NCI-H1092 (cell line): ENCODE measurements at places on chromosomes 16 and 17.

GRCh38 chr17:74819801-74820436 lies 39.8 kb downstream of the GRIN2C start:
- DNase-seq, result no peak

GRCh38 chr17:56762988-56763387 lies 70.7 kb downstream of the C17orf67 start:
- DNase-seq, result no peak

DNA sequence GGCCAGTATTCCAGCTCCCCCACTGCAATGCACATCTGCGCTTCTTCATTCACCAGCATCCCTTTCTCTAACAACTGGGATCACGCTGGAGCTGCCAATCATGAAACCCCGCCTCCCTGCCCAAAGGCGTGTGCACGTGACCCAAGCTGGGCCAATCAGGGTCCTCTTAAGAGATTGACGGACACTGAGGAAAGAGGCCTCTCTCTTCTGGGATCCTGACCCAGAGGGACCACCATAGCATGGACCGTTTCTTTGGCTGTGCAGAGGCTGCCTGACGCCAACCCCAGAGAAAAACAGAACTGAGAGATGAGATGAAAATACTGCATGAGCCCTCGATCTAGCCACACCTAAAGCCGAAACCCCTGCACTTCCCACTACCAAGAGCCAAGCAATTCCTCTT lies 32.0 kb downstream of the COTL1 start:
- DNase-seq, result no peak

- no peak for DNase-seq
These were observed 9.1 kb upstream of the PECAM1 start for GRCh38 chr17:64399767-64400156.

GRCh38 chr17:34182036-34182803 lies 72.9 kb upstream of the CCL2 start:
- DNase-seq, result no peak

DNA sequence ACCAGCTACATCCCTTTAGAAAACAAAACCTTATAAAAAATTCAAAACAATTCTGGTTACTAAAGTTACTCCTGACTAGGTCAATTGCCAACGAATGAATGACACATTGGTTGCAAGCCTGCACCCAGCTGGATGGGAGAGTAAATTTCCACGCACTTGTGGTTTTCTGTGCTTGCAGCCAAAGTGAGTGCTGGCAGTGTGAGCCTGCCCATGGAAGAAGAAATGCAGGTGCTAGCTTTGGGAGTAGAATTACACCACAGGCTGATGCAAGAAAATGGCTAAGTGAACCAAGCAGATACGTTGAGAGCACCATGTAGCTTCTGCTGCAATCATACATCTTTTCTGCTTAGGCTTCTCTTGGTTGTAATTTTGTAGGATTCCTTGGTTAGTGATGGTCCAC lies 74.6 kb downstream of the SYCE1L start:
- DNase-seq, result no peak

GRCh38 chr17:42640121-42640520 lies 19.0 kb upstream of the TUBG2 start:
- DNase-seq, result no peak

- no peak for DNase-seq
These were observed 52.8 kb upstream of the C17orf78 start for GRCh38 chr17:37322826-37323561.

DNA sequence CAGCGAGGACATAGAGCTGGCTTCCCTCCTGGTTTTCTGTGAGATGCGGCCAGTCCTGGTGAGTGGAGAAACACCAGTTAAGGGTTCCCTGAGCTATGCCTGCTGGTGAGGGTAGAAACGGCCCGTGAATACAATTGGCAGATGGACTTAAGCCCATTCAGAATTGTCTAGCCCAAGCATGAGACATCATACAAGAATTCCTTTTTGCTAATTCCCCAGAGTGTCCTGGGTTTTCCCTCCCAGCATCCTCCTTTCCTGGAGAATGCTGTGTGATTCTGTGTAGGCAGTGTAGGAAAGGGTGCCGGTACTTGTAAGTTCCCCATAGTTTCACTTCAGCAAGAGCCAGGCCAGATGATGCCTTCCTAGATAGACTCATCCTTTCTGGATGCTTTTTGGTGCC lies 65.1 kb downstream of the SDR42E1 start:
- no peak for DNase-seq

DNA sequence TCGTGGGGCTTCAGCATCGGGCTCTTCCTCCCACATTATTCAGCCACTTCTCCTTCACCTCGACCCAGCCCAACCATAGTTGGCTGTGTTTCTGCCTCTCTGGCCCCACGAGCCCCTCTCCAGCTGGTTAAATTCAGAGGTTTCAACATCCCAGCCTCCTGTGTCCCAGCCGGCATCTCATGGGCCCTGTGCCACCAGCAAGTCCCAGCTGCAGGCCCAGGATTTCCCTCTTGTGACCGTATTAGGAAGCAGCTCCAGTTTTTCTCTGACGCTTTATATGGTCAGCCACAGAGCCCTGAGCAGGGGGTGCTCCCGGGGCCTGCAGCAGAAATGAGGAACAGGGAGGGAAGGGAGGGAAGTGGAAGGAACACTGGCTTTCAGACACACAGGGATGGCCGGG lies 27.4 kb downstream of the MYH11 start:
- no peak for DNase-seq

- DNase-seq, result no peak
These were observed 37.2 kb upstream of the CCNF start for GRCh38 chr16:2392025-2392424.

GRCh38 chr17:68334393-68334792 lies 43.1 kb downstream of the ARSG start:
- DNase-seq, result no peak

GRCh38 chr17:81993729-81994592 lies 16.5 kb downstream of the ASPSCR1 start:
- no peak for DNase-seq

DNA sequence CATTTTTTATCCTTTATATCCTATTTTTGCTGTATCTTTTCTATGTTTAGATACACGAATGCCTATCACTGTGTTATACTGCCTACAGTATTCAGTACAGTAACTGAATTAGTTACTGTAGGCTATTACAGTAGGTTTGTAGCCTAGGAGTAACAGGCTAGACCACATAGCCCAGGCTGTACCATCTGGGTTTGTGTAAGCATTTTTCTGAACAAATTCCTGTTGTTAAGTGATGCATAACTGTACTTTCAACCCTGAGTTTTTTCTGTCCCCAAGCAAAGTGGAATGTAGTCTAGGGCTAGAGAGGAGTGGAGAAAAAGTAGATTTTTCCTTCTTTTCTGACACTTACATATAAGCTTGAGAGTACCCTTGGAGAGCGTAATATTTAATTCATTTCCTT lies 282.1 kb downstream of the HS3ST3B1 start:
- DNase-seq, result no peak

DNA sequence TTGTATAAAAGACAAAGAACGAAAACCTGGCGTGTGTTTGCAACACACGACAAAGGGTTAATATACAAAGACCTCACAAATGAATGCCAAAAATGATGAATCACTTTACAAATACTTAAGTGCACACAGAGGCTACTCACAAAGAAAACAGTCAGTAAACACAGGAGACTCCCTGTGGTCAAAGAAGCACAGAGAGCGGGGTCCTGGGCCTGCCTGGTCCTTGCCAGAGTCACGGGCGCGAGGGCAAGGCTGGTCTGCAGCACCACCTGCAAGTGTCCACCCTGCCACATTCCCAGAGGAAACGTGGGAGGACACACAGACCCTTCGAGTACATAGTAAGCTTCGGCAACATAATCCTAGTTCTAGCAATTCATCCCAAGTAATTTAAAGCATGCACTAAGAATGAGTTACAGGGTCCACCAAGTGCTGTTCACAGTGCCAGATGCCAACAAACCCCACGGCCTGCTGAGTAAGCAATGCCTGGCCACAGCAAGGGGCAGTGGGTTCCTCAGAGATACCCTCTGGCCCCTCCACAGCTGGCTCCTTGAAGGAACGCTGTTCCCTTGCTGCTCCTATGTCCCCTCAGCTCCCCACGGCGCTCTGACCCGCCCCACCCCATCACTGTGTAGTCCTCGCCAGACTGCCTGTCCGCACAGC lies 24.6 kb upstream of the FAAP100 start:
- no peak for DNase-seq

GRCh38 chr17:6505425-6506142 lies 50.8 kb downstream of the PITPNM3 start:
- DNase-seq, result no peak

DNA sequence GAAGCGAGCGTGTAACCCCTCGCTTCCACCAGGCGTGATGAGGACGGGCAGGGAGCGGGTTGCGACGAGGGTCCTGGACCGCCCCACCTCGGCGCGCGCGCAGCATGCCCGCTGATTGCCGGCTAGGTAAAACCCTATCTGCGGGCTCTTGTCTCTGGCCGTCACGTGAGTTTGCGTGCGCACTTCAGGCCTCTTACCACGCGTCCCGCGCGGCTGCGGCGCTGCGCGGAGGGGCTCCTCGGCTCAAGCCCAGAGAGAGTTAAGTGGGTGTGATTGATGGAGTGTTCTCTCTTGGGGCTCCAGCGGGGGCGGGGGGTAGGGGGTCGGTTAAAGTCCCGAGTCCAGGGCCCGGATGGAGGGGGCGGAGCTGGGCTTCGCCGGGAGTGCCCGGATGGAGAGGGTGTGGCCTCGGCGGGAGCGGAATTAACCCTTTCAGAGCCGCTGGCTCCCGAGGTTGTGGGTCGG lies 7.9 kb downstream of the KDM6B start:
- peak; percentile 83 for DNase-seq

DNA sequence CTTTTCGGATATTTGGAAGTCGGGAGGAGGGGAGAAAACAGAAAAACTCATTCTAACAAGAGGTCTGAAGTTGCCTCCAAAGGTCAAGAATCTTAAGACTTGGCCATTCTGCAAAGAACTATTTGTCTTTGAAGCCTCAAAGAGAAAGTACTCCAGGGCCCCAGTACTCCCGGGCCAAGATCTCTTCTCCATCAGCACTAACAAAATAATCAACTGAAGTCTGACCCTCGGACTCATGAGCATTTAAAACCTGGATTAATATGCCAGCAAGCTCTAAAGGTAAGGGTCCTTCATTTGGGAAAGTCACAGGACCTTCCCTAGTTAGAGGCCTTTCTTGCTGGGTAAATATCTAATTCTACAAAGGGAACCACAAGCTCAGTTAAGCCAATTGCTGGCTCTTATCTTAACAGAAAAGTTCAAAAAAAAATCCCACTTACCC lies 4.5 kb downstream of the AXIN2 start:
- no peak for DNase-seq

DNA sequence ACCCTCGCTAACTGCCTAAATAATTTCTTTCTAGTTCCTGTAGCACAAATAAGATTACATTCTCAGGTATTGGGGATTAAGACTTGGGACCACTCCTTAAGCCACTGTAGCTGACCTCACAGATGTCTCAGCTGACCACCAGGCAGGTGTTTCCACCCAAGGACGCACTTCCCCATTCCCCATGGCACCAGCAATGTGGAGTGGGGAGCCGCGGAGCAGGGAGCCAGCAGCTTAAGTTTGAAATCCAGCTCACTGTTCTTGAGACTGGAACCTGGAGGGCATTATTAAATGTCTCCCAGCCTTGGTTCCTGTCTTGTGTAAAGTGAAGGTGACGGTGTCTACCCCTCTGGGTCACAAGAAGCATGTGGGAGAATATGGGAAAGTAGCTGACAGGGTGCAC lies 249.4 kb upstream of the CACNG5 start:
- DNase-seq, result no peak

- DNase-seq, result no peak
These were observed 7.2 kb downstream of the ADORA2B start for GRCh38 chr17:15952048-15952532.

DNA sequence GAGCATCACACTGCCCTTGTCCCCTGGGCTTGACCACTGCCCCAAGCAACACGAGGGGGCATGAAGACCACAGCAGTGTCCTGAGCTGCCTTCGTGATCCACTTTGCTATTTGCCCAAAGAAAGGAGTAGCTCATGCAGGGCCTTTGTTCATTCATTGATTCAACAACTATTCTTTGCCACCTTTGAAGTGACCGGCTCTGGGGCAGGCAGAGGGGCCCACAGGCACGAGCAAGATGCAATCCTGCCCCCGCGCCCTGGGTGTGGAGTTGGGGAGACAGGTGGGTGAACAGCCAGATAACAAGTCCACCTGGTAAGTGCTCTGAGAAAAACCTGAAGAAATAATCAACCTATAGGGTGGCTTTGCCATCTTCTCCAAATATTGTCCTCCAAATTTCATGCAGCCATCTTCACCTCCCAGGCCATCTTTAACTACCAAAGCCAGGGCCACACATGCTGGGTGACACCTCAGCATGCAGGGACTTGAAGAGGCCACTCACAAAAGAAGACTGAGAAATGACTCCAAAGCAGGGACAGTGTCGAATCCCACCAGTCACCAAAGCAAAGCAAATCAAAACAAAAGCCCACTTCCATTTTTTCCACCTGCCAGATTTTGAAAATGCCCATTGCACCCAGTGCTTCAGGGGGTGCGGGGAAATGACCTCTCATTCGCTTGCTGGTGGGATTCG lies 18.2 kb upstream of the RBFOX3 start:
- DNase-seq, result no peak

- DNase-seq, result no peak
These were observed 24.6 kb downstream of the FZD2 start for GRCh38 chr17:44581868-44582267.

DNA sequence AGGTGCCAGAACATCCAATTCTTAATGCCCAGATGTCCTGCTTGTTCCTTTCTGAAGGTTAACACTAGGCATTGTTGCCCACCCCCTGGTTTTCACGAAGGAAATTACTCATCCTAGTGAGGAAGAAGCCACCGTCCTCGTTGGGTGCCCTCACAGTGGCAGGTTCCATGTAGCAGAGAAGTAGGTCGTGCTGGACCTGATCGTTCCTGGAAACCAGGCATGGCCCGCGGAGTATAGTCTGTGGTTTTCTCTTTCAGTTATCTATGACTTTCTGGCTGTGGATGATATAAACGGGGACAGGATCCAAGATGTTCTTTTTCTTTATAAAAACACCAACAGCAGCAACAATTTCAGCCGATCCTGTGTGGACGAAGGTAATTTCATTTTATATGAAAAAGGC lies 16.5 kb downstream of the RGS11 start:
- no peak for DNase-seq

DNA sequence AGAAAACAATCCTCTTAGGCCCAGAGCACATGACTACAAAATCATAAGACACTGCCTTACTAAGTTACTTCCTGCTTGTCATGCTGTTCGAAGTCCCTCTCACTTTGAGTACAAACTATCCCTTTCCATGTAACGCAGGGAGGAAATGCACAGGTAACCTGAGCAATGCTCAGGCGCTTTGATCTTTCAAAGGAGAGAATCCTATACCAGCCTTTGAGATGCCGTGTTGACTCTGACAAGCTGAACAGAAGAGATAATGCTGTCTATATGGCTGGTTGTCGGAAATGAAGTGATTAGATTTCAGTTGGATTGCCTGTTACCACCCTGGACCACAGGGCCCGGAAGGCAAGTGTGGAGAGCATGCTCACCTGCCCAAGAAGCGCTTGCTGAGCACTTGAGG lies 75.9 kb downstream of the CDH11 start:
- no peak for DNase-seq

GRCh38 chr16:85650135-85650843 lies 37.2 kb downstream of the GSE1 start:
- DNase-seq, result peak; percentile 36
